Body of pancreas (tissue), 4 donors: ENCODE measurements at places on chromosomes 16 and 17.

GRCh38 chr17:48530887-48531272 is at the start of gene HOXB1:
Gene HOXB1 (minus strand): TSS chr17:48531011. CDS start chr17:48530904, 107 bp downstream.
- peaks cover 5% of the 10 kb centered on the region for H3K4me1 ChIP-seq
- peaks cover 12% of the 10 kb centered on the region for H3K27me3 ChIP-seq

DNA sequence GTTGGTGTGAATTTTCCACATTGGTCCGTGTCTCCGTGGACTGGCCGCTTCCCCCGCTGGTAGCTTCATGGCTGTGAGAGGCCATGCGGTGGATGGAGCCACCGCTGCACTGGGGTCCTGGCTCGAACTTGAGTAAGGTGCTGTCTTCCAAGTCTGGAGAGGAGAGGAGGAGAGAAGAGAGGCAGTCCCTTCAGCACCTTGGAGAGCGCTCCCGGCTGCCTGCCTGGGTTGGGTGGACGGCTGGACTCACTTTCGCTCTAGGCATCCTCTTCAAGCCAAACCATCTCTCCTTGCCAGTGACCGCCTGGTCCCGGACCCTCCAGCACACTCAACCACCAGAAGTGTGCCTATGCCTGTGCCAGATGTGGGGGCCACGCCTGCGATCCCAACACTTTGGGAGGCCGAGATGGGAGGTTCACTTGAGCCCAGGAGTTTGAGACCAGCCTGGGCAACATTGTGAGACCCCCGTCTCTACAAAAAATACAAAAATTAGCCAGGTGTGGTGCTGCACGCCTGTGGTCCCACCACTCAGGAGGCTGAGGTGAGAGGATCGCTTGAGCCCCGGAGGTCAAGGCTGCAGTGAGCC is 6.2 kb downstream of the JPH3 start:
- DNase-seq, result peak; percentile 50
- no peaks in the 10 kb centered on the region for H3K27me3 ChIP-seq
- no peak overlapping the region for H3K27ac ChIP-seq
- H3K4me3 ChIP-seq, result no peak overlapping the region

- no peak for DNase-seq
- no peaks in the 10 kb centered on the region for H3K36me3 ChIP-seq
- H3K4me3 ChIP-seq, result no peak overlapping the region
- H3K27ac ChIP-seq, result no peak overlapping the region
- H3K4me1 ChIP-seq, result no peaks in the 10 kb centered on the region
These were observed 81.2 kb downstream of the RBFOX3 start for GRCh38 chr17:79529661-79530081.

DNA sequence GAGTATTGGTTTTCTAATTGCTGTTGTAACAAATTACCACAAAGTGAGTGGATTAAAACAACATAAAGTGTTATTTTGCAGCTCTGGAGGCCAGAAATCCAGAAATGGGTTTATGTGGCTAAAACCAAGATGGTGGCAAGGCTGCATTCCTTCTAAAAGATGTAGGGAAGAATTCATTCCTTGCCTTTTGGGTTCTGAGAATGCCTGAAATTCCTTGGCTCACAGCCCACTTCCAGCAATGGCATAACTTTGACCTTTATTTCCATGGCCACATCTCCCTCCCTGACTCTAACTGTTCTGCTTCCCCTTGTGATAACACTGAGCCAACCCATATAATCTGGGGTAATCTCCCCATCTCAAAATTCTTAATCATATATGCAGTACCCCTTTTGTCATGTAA is 269.6 kb upstream of the RPL38 start:
- no peaks in the 10 kb centered on the region for H3K4me1 ChIP-seq
- no peak for DNase-seq

DNA sequence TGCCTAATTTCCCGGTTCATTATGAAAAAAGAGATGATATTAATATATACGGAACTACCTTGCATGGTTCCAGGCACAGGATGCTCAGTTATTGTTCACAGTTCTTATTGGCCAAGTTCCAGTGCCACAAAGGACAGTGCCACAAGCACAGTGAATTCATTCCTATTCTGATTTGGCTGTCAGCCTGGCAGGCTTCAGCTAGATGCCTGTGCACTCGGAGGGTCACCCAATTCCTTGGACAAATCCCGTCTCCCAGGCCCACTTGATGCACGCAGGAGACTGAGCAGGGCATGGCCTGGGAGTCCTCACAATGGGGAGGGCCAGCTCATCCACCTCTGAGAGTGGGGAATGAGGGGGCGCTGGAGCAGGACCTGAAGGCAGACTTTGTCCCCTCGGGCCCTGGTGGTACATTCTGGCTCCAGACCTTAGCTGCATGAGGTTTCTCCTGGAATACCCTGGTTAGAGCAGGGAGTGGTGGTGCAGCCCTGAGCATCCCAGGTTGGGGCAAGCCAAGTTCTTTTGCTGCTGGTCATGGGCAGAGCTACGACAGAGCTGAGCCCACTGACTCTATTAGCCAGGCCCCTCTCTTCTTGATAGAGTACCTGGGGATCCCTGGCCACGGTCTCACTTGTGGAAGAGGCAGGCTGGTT is 41.4 kb downstream of the MIS12 start:
- no peaks in the 10 kb centered on the region for H3K36me3 ChIP-seq
- H3K4me3 ChIP-seq, result no peak overlapping the region
- DNase-seq, result no peak

- no peak for DNase-seq
- no peaks in the 10 kb centered on the region for H3K36me3 ChIP-seq
- no peak overlapping the region for H3K27ac ChIP-seq
- H3K4me1 ChIP-seq, result no peaks in the 10 kb centered on the region
These were observed 2283.8 kb downstream of the TP53TG3F start for GRCh38 chr16:35743101-35743692.

GRCh38 chr17:38559051-38559879 is 46.5 kb downstream of the SRCIN1 start:
- H3K4me3 ChIP-seq, result no peak overlapping the region
- peak; percentile 86 for DNase-seq
- peaks cover 40% of the 10 kb centered on the region for H3K4me1 ChIP-seq
- H3K27me3 ChIP-seq, result no peaks in the 10 kb centered on the region

DNA sequence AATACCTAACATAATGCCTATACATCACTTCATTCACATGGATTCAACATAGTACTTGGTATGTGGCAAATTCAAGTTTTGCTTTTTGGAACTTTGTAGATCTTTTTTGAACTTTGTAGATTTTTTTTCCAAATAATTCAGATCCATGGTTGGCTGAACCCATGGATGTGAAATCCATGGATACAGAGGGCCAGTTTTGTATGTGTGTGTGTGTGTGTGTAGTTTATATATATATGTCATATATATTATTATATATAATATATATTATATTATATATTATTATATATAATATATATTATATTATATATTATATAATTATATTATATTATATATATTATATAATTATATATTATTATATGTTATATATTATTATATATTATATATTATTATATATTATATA is 28.4 kb downstream of the CLUAP1 start:
- H3K4me1 ChIP-seq, result no peaks in the 10 kb centered on the region
- H3K36me3 ChIP-seq, result peaks cover 7% of the 10 kb centered on the region
- H3K4me3 ChIP-seq, result no peak overlapping the region
- H3K27ac ChIP-seq, result no peak overlapping the region

- peak overlapping the region; percentile 36 for H3K4me3 ChIP-seq
- DNase-seq, result no peak
- H3K36me3 ChIP-seq, result peaks cover 14% of the 10 kb centered on the region
- H3K4me1 ChIP-seq, result peaks cover 14% of the 10 kb centered on the region
- no peaks in the 10 kb centered on the region for H3K27me3 ChIP-seq
These were observed 631 bp downstream of the UTP6 start for GRCh38 chr17:31900877-31901276.

- H3K27ac ChIP-seq, result no peak overlapping the region
- peaks cover 11% of the 10 kb centered on the region for H3K36me3 ChIP-seq
- DNase-seq, result no peak
- no peak overlapping the region for H3K4me3 ChIP-seq
- H3K4me1 ChIP-seq, result peaks cover 7% of the 10 kb centered on the region
These were observed 13.7 kb downstream of the SMARCE1 start for GRCh38 chr17:40633871-40634270.

DNA sequence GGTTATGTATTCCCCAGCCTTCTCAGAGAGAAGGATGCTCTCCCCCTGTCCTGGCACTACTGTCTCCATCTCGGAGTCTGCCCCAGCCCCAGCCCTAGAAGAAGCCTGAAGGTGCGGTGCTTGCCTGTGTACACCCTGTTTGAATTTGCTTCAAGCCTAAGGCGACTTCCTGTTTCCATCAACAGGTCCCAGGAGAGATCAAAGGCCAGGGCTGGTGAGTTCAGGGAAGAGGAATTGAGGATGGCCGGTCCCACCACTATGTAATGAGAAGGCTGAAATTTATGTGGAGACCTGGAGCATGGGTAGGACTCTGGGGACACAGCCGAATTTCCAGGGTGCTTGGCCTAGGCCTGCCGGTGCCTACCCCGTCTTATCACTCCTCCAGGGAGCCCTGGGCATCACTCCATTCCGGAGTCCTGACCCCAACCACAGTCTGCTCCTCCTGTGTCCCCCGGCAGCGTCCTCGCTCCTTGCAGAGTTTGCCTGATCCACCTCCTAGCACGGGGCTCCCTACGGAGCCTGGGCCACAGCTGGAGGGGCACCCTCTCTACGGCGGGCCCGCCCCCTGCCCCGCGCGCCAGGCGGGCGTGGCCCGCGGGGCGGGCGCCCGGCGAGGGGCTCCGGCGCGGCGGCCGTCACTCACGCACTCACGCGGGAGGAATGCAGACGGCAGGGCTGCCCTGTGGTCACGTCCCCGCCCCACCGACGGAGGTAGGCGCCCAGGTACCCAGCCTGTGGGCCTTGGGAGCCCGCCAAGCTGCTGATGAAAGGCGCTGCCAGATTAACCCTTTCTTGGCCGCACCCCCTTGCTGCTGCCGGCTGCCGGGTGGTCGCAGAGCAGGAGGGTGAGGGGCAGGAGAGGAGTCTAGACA is 53.8 kb upstream of the TAC4 start:
- no peaks in the 10 kb centered on the region for H3K27me3 ChIP-seq
- H3K4me3 ChIP-seq, result no peak overlapping the region
- no peak overlapping the region for H3K27ac ChIP-seq
- H3K4me1 ChIP-seq, result peaks cover 10% of the 10 kb centered on the region
- peak; percentile 60 for DNase-seq

- H3K36me3 ChIP-seq, result no peaks in the 10 kb centered on the region
- no peak for DNase-seq
- H3K4me3 ChIP-seq, result no peak overlapping the region
- peaks cover 13% of the 10 kb centered on the region for H3K4me1 ChIP-seq
- H3K27me3 ChIP-seq, result no peaks in the 10 kb centered on the region
These were observed 17.1 kb downstream of the ZNF652 start for GRCh38 chr17:49344914-49345313.

DNA sequence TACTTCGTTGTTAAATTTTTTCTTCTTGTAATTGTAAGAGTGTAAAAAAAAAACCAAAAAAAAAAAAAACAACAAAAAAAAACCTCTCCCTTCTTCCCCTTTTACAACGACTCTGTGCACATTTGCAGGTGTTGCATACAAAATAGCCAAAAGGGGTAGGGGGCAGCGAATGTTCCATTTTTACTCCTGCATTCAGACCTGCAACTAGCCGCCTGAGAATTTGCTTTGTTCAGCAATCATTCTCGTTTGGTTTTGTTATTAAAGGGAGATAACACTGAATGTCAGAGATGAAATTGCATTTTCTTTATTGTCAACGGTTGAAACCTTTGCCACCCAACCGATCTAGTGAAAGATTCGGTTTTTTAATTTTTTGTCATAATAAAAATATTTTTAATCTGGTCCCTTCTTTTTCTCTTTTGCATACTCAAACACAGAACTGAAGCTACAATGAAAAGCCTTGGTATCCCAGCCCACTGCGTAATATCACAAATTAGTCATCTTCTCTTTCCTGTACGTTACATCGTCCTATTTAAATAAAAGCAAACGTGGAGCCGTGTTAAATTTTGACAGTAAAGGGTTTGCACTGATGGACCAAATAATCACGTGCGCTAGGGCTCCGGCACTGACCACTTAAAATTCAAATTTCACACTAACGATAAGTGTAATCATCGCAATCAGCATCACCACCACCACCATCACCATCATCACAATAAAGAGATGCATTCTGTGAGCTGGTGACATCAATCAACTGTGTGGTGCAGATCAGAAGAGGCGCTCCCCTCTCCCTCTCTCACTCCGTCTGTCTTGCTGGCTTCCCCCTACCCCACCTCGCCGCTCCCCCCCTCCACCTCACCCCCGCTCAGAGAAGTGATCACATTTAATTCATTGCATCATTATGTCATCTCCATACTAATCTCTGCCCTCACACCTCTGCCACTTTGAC is 406.2 kb upstream of the PSMD7 start:
- H3K27ac ChIP-seq, result no peak overlapping the region
- H3K4me1 ChIP-seq, result peaks cover 4% of the 10 kb centered on the region
- H3K36me3 ChIP-seq, result no peaks in the 10 kb centered on the region
- no peak overlapping the region for H3K4me3 ChIP-seq

GRCh38 chr17:2453325-2453724 is 52.5 kb upstream of the MNT start:
- H3K27me3 ChIP-seq, result no peaks in the 10 kb centered on the region
- H3K36me3 ChIP-seq, result no peaks in the 10 kb centered on the region
- DNase-seq, result no peak
- peaks cover 14% of the 10 kb centered on the region for H3K4me1 ChIP-seq
- no peak overlapping the region for H3K27ac ChIP-seq

DNA sequence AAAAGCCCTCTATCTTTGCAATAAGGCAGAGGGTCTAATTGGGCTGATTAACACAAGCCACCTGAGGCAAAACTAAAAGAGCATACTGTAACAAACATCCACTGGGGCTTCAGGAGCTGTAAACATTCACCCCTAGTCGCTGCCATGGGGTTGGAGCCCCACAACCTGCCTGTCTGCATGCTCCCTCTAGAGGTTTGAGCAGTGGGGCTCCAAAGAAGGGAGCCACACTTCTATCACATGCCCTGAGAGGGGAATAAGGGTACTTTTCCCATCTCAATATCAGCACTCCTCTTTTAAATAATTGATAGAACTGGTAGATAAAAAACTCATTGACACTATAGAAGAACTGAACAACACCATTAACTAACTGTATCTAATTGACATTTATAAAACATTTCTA is 130.1 kb upstream of the COX10 start:
- no peak overlapping the region for H3K27ac ChIP-seq
- no peaks in the 10 kb centered on the region for H3K4me1 ChIP-seq
- H3K4me3 ChIP-seq, result no peak overlapping the region

DNA sequence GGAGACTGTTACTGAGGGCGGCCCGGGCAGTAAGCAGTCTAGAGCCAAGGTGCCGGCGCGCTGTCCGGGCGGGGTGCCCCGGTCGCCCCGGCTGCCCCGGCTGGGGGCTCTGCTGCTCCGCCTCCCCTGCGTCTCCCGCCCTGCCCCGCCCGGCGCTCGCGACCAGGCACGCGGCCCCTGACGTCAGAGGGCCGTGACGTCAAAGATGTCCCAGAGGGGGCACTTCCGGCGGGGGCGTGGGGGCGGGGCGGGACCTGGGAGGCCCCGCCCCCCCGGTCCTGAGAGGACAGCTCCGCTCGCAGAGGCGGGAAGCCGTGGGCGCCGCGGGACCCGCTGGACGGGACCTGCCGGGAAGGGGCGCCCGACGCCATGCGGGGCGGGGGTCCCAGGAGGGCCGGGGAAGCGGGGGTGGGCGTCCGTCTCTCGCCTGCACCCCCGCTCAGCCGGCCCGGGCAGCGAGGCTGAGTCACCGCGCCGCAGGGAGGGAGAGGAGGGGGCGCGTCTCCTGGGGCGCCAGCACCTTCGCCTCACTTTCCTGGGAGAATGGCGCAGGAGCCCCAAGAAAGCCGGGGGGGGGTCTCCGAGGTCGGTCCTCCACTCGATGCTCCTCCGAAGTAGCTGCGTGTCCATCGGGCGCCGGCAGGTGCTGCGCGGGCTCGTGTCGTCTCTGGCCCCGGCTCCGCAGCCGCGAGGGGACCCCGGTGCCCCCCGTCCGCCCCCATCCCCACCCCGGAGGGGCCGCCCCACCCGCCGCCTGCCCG is 4.4 kb upstream of the HIC1 start:
- DNase-seq, result peak; percentile 69
- H3K36me3 ChIP-seq, result no peaks in the 10 kb centered on the region
- H3K27ac ChIP-seq, result peak overlapping the region; percentile 53
- H3K27me3 ChIP-seq, result peaks cover 8% of the 10 kb centered on the region
- peak overlapping the region; percentile 15 for H3K4me3 ChIP-seq
